ENCODE measurements at places on chromosomes 13 and 19.

DNA sequence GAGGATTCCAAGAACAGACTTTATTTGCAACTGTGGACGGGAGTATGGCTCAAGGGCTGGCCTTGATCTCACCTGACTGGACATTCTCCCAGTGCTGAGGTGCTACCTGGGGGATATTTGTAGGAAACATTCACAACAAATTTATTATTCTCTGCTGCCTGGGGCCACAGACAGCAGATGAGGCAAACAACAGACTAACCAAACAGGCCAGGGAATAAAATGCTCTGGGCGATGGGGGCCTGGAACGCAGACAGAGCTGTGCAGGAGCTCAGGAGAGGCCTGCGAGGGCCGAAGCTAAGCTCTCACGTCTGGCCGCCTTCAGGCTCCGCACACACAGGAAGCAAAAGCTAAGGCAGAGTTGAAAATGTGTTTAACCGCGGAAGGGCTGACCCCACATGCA lies 7.8 kb downstream of the PLPP2 start:
- DNase-seq = no peak

- no peak for DNase-seq
Observed at GRCh38 chr13:78341032-78341431, 262.3 kb downstream of the POU4F1 start.

- DNase-seq = no peak
Observed at GRCh38 chr19:12721656-12722565, 1.8 kb downstream of the TNPO2 start.

- DNase-seq = no peak
Observed at GRCh38 chr13:108902405-108903155, 273.2 kb downstream of the MYO16 start.

- DNase-seq = no peak
Observed at GRCh38 chr13:86269511-86269910, 470.3 kb upstream of the SLITRK6 start.

- no peak for DNase-seq
Observed at GRCh38 chr19:45177817-45178261, at the start of gene TRAPPC6A. TSS of gene TRAPPC6A (minus strand) at chr19:45178237. CDS start at chr19:45178218, 19 bp downstream.
